ENCODE measurements at places on chromosomes 6 and 20.

- DNase-seq, result no peak
These were observed 103.1 kb upstream of the SPACA1 start for GRCh38 chr6:87944541-87944954.

- DNase-seq, result no peak
These were observed 258.8 kb downstream of the GMPR start for GRCh38 chr6:16496991-16497801.

DNA sequence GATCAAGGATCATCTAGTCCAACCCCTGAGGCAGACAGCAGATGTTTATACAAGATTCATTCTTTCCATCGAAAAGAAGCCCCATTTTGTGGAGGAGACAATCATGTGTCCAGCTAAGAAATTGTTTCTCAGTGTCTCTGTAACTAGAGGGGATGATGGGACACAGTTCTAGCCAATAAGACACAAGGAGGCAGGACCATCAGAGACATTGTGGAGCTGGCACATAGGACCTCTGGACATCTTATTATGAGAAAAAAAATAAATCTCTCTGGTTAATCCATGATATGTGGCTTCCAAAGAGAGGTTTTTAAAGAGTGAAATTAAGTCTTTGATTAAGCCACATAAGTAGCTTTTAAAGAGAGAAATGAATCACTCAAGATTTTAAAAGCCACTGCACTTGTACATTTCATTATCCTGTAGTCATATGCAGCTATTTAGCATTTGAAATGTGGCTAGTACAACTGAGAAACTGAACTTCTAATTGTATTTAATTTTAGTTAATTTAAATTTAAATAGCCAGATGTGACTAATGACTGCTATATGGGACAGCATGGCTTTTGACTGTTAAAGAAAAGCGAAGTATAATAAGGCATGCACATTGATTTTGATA, 176.8 kb downstream of the TASP1 start:
- DNase-seq, result no peak

- DNase-seq, result no peak
These were observed 95.4 kb downstream of the TMEM170B start for GRCh38 chr6:11632795-11633511.

DNA sequence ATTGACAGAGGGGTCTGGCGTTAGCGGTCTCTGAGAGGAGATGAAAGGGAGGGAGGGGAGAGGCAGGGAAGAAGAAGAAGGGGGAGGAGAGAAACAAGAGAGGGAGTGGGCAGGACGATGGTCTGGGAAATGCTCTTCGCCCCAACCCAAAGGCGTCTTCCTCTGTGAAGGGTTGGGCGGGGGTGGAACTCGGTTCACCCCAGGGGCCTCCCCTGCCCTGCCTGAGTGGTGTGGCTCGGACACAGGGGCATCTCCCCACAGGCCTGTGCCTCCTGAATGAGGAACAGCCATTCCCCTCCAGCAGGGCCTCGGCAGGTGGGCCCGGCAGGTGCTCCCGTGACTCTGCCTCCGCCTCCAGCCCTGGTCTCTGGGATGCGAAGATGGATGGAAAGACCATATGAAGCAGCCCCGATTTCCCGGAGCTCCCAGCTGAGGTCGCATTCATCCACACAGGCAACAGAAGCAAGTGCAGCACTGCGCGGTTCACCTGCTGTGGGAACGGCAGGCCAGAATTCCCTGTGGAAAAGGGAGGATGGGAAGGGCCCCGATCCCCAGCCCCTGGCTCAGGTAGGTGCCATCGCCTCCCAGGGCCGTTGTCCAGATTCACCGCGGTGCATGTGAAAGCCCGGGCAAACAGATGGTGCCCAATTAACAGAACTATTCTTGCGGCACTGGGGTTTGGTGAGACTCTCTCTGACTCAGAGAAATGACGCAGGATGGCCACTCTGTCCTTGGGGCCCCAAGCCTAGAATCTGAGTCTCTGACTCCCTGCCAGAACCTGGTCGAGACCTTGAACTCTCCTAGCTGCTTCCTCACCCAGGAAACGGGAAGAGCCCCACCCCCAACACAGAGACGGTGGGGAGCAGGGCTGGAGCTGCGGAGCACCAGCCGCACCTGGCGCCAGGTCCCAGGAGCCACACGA, 29.4 kb upstream of the RPS6KA2 start:
- no peak for DNase-seq

DNA sequence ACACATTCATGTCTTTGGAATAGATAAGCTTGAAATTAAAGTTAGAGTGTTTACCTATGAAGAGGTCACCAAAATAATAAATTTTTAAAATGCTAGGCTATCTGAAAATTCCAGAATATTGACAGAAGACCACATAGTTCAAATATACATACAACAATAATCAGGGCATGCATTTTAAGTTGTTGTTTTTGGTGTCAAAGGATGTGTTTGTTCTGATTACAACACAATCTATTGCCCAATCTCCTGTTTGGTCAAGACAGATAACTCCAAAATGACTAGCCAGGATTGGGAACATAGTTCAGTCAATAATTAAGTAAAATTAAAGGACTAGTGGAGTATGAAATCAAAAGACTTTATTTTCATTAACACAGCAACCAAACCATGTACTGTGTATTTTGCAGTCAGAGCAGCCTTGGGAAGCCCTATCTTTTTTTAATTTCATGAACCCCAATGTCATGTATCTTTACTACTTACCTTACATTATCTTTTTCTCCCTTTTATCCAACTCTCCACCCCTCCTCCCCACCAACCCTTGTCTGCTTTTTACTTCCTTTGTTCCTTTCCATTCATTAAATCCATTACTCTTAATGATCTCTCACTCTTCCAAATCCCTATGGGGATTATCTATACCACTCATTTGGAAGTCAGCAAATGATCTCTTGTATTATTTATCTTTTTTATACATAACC, 111.2 kb downstream of the CDK19 start:
- DNase-seq, result no peak

- DNase-seq, result no peak
These were observed 81.7 kb upstream of the FRMD1 start for GRCh38 chr6:168160506-168161370.

DNA sequence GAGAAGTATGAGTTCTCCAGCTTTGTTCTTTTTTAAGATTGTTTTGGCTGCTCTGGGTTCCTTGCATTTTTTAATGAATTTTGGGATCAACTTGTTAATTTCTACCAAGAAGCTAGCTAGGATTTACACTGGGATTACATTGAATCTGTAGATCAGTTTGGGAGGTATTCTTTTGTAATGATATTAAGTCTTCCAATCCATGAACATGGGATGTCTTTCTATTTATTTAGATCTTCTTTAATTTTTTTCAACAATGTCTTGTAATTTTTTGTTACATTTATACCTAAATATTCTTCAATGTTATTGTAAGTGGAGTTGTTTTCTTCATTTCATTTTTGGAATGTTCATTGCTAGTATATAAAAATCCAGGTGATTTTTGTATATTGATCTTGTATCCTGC, 12.5 kb downstream of the PRIM2 start:
- DNase-seq, result no peak

- no peak for DNase-seq
These were observed 51.7 kb downstream of the CNKSR3 start for GRCh38 chr6:154458565-154459470.

GRCh38 chr6:68182386-68182785, 452.7 kb upstream of the ADGRB3 start:
- no peak for DNase-seq

DNA sequence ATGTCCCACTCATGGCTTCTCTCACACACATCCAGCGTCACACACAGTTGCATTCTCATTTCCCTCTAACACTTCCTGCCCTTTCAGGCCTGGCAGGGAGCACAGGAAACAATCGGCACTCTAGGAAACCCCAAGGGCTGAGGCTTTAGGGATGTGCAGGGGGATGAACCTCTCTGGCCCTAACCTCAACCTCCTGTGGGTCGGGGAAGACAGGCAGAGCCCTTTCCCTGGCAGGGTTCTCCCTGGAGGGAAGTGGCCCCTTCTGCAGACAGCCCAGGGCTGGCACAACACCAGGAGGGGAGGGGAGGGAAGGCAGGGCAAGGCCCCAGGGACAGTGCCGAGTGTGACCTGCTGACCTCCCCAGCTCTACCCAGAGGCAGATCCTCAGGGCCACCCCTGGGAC, 2.7 kb downstream of the TEAD3 start:
- DNase-seq, result no peak

- DNase-seq, result peak; percentile 16
These were observed 1.6 kb upstream of the THBD start for GRCh38 chr20:23050847-23051627.

- DNase-seq, result peak; percentile 7
These were observed 41.5 kb upstream of the KCNQ5 start for GRCh38 chr6:72580281-72580940.

DNA sequence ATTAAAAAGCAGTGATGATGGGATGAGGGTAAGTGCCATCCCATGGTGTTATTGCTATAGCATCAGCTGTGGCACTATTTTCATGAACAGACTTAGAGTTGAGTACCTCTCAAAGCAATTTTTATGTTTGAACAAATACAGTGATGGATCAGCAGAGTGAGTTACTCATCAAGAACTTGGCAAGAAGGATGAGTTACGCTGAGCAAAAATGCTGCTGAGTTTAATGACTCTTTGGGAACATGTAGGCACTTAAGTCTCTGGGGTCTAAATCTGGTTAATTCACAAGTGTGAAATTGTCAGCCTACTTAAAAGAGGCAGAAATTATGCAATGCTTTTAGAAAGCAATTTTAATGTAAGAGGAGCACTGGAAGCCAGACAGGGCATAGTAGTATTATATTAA, 78.5 kb upstream of the AHI1 start:
- DNase-seq, result no peak

GRCh38 chr6:142934106-142934505, 10.9 kb downstream of the HIVEP2 start:
- no peak for DNase-seq

DNA sequence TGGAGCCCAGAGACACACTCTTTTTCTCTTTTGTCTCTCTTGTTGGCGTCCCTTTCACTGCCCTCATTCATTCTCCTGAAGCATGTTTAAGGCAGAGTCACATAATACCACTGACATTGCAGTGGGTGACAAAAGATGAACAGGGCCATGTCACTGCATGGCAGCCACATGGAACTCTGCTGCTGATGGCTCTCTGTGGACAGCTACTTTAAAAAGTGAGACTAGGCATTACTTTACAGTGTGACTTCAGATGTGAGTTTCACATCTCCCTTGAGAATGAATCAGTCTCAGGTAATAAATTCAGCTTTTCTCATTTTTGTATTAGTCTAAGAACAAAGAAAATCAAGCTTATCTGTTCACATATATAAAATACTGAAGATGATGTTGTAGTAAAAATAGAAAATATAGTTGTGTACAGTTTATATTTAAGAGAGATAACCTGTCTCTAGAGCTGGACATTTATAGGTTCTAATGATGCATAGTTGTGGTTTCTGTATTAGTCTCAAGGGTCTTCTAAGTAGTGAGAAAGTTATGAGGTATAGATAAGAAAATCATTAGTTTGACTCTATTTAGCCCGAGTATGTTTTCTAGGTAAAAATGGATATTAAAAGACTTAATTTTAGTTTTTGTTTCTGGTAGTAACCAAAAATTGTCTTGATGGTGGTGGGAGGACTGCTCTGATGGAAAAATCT, 6.1 kb downstream of the MRS2 start:
- DNase-seq, result no peak

- no peak for DNase-seq
These were observed 611.2 kb downstream of the UTRN start for GRCh38 chr6:144896289-144896688.

DNA sequence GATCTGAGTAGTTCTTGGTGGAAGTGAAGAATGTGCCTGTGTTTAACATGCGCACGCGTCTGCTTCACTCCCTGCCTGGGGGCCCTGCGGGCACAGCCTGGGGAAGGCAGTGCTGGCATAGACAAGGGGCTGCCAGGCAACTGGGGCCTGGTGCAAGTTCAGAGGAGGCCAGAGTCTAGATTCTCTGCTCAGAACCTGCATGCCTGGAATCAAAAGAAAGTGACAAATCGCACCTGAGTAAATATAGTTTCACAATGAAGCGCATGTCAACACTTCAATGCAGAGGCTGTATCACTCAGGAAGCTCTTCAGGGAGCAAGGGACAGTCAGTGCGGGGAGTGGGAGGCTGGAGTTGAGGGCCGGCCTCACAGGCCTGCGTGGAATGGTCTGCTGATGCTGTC, 24.2 kb upstream of the PPP1R14C start:
- no peak for DNase-seq

DNA sequence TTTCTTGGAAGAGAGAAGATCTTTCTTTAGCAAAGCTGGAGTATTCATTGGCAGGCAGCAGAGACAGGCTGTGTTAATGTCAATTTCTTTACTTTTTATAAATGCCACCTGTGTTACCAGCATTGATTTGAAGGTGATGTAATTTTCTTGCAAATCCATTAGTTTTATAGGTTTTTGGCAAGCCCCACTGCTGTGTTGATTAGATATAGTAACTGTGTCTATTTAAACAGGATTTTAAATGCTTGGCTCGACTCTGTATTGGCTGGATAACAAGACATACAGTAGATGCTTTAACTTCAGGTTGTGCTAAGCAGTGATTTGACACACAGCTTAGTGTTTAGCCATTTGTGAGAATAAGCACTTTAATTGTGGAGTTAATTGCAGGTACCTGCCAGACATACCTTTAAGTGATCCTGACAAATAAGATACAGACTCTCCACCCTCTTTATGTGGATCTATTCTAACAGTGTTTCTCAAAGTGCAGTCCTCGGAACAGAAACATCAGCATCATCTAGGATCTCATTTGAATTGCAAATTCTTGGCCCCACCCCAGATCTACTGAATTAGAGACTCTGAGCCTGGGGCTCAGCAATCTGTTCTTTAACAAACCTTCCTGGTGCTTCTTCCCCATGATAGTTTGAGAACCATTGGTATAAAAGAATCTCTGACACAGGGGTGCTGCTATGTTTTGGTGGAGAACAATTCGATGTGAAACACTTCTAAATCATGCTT, 397.5 kb downstream of the HDGFL1 start:
- no peak for DNase-seq

GRCh38 chr6:89604653-89605052, 33.9 kb downstream of the LYRM2 start:
- no peak for DNase-seq

GRCh38 chr6:84685983-84686584, 78.3 kb downstream of the TBX18 start:
- DNase-seq, result no peak

- DNase-seq, result no peak
These were observed 76.2 kb downstream of the PLCB1 start for GRCh38 chr20:8208226-8208625.

DNA sequence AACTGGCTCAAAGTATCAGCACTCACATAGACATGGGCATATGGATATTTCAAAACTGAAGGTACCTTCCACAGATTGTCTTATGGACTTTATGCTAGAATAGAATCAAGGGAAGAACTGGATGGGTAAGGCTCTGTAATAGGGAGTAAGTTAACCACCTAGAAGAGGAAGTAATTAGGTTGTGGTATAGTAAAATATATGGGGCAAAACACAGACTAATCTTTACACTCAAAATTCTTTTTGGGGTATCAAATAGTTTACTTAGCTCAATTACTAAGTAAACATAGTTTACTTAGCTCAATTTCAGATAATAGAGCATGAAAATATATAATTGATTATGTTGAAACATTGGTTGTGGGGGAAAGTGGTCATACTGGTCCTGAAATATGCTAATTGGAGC, 94.2 kb upstream of the ATXN1 start:
- DNase-seq, result no peak
